ENCODE measurements at places on chromosomes 3 and 15.

DNA sequence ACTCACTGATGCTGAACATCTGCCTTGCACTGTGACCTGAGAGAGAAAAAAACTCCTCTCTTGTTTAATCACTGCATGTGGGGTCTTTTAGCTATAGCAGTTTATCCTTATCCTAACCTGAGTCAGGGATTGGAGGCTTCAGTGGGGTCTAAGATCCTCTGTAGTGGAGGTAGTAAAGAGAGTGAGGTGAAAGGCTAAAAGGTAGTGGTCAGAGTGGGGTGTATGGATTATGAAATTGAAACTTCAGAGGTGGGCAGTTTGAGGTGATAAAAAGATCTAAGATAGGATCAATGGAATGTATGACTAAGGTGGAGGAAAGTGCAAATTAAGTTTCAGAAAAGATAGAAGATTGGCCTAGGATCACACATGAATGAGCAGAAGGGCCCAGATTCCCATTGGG lies 36.5 kb downstream of the DET1 start:
- DNase-seq = no peak

DNA sequence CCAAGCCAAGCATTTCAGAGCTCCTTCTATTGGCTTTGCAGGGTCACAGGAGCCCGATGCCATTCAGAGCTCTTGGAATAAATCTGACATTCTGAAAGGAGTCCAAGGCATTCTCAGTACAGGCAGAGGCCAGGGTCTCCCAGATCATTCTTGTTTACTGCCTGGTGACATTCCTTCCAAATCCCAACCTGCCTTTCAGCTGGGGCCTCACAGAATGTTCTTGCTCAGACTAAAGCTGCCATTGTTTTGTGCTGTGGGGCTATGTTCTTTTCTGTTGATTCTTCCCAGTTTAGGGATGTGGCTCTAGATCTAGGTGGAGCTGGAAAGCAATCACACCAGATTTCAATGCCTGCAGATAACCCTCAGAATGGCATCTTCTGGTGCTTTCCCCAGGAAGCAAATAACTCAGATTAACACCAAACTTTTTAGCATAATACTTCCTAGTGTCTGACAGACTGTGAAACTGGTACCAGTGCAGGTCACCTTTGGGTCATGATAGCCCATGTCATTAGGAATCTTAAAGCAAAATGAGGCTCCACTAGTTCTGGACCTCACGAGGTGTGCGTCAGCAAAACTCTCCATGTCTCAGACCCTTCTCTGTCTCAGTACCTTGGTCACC lies 166.9 kb downstream of the CHST2 start:
- DNase-seq = no peak

DNA sequence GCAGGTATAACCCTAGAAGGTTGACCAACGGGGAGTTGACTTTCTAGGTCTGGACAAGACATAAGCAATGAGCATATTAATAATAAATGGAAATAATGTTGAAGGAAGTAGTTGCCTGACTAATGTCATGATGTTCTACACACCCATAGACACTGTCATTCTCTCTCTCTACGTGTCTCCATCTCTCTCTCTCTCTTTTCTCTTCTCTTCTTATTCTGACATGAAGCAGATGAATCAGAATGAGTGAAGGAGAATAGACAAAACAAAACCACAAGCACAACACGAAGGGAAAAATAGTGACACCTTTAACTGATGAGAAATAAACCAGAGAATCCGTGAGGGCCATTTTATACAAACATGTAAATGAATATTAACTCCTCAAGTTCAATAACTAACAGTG lies 26.7 kb upstream of the CCDC80 start:
- DNase-seq = no peak

- DNase-seq = no peak
Observed at GRCh38 chr3:143648218-143648617, 200.1 kb downstream of the SLC9A9 start.

DNA sequence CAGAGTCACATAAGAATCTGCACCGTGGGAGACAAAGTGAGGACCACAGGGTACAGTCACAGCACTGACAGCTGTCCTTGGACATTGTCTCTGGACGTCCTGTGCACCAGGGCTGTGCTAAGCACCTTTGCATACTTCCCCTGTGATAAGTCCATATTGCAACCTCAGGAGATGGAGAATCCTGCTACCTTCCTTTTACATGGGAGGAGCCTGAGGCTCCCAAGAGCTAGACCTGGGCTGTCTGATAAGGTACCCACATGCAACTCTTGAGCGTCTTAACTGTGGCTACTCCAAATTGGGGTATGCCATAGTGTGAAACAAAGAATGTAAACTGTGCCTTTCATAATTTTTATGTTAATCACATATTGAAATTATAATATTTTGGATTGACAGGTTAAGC lies 2.5 kb upstream of the FETUB start:
- no peak for DNase-seq

DNA sequence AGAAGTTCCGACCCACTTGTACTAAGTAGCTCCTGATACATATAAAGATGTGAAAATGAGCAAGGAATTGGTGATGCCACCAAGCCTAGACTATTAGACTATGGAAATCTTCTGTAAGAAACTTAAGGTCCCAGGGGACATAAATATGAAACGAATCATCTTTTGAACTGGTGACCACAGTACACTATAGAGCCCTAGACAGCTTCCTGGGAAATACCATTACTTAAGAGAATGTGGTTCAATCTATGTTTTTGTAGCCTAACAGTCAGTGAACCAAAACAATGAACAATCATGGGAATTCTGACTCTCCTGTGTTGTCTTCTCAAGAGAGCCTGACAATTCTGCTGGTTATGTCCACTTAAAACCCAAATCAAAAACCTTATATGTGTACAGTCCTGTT lies 191.6 kb downstream of the GREM1 start:
- DNase-seq = no peak

DNA sequence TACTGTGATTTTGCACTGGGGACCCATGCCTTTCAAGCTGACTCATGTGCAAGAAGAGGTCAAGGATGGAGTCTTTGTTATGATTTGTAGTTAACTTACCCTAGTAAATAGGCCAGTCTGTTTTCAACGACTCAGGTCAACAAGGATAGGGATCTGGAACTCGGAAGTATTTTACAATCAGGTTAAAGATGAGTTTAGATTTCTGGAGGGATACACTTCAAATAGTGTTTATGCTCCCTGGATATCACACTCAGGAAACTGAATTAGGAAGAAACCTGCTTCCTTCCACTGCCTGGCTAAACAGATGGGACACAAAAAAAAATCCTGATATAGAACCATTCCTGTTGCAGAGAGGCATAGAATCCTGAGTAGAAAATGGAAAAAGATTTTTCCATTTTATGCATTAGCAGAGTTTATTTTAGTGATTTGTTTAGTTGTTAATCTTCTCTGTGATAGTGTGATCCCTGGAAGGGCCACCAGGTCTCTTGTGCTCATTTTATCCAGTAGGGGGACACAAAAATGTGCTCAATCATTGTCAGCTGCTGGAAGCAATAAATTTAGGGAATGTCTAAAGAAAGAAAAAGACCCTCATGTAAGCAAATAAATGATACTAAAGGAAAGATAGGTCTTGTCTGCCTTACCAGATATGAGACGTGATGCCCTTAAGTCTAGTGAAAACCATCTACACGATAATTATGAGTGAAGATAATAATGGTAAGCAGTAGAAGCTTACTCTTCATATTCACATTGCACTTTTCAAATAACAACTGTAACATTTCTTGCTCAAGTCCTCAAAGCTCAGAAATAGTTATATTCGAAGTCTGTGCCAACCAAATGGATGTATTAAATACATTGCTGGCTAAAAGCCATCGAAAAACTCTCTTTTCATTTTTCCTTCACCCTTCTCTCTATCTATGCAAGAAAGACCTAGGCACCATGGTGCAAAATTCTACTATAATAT lies 452.1 kb upstream of the KCNMB2 start:
- no peak for DNase-seq

DNA sequence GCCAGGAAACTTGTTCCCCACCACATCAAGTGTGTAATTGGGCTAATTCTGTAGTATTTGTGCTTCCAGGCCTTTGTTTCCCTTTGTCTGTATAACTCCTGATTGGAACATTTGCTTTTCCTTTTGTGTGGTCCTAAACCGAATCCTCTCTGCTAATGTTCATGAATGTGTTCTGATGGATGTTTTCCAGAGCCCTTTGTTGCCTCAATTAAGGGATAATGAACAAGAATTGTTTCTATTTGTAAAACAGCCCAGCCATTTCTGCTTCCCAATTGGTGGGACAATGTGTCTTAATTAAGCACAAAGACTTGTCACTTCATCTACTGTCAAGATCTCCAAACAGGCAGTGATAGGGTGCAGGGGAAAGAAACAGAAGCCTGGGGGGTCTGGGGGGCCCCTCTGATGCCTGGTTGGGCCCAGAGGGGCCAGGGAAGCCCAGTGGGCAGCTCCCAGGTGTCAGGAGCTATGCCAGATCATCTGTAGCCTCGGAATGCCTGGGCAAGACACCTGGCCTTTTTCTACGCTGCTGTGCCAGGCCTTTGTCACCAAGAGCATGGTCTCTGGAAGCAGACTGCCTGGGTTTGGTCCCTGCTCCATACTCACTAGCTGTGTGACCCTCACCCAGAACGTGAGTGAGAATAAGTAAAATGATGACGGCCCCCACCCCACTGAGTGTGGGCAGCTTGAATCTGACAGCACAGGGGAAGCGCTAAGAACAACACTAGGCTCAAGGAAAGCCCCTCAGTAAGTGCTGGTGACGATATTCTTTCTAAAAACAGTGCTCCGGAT lies 116.6 kb upstream of the PRR20G start:
- DNase-seq = no peak

DNA sequence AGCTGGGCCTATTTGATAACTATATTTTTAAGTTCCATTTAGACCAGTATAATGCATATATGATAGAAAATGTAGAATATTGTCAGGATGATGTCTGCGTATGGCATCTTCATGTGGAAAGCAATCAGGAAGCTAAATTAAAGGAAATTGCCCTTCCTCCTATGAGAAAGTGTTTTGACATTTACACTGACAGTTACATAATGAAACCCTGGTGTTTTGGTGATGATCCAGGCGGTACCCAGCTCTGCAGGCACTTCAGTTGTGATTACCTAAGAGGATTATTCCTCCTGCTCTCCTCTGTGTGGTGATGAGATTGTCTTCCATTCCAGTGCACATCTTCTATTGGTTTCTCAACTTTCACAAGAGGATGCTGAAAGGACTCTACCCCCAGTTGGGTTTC lies 126.5 kb upstream of the MITF start:
- DNase-seq = no peak

- peak; percentile 60 for DNase-seq
Observed at GRCh38 chr15:74053941-74054529, 28.3 kb downstream of the GOLGA6A start.

DNA sequence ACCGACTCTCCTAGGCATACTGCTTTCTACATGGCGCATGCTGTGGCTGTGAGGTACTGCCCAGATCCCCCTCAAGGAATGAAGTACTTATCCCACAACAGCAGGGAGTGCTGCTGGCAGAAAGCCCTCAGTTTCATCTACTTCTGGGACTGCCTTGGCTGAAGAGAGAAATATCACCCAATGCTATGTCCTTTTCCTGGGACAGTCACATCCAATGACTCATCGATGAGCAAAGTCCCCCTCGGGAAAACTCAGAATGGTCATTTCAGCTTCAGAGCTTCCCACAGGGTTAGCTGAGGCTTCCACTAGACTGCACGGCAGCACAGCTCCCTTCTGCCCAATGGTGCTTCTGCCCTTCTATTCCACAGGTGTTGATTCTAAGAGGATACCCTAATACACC lies 3.6 kb upstream of the NMD3 start:
- DNase-seq = no peak

GRCh38 chr3:65992106-65992505 lies 46.6 kb downstream of the MAGI1 start:
- no peak for DNase-seq

- no peak for DNase-seq
Observed at GRCh38 chr3:123396171-123397049, 52.5 kb downstream of the ADCY5 start.

- no peak for DNase-seq
Observed at GRCh38 chr3:99418209-99418635, 220.2 kb upstream of the COL8A1 start.

GRCh38 chr15:44719293-44719999 lies 8.1 kb downstream of the B2M start:
- DNase-seq = no peak

GRCh38 chr3:132661101-132661500 lies 972 bp downstream of the UBA5 start:
- no peak for DNase-seq

DNA sequence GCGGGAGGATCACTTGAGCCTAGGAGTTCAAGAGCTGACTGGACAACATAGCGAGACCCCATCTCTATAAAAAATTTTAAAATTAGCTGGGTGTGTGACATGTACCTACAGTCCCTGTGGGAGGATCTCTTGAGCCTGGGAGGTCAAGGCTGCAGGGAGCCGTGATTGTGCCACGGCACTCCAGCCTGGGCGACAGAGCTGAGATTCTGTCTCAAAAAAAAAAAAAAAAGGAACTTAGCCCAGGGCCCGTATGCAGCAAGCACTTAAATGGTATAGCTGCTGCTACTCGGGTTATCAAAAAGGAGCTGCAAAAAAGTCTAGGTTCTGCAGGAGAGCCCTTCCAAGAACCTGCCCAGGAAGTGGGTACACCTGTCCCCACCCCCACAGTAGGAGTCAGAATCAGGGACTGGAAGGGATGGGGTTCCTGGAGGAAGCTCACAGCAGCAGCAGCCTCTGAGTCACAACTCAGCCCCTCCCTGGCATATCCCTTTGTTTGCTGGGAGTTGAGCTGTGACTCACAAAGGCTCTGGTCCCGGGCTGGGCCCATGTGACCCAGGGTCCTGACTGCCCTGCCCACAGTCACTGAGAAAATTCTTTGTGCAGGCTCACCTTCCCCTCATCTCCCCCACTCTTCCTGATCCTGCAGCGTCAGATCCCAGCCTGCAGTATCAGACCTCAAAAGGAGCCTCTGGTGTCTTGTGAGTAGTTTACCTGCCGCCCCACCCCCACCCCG lies at the start of gene SPATA12:
Gene SPATA12, plus strand, starts transcription at position 576 of the 733 bp plus-strand sequence. CDS start 13,031 bp downstream, outside the sequence.
- peak; percentile 17 for DNase-seq

- no peak for DNase-seq
Observed at GRCh38 chr3:176623468-176624150, 573.7 kb downstream of the TBL1XR1 start.

DNA sequence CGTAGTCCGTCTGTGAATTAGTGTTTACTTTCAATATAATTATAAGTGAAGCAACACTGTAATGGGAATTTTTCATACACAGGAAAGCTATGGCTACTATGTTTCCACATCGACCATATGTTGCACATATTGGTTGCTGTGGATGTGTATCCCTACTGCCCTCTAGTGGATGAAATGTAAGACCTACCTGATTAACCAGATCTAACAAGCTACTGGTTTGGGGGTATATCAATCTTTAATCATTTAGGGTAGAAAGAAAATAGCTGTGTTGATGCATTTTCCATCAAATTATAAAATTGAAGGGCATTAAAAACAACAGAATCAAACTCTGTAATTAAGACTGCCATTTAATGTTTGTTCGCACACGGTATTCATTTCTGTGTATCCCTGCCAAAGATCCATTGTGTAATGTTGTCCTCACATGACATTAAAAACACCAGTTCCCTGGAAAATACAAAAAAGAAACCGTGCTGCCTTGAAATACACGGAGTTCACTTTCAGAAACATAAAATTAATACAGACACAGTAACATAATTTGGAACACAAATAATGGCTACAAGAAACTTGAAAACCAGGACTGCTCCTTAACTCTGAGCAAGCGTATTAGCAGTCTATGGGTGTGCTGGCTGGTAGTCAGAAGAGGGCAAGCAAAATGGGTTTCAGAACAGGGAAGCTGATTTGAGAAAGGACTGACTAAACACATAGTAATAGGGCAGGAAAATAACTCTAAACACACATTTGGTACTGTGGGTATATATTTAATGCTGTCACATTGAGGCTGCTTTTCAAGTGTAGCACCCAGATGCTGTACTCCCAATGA lies 125.1 kb downstream of the TIGIT start:
- DNase-seq = peak; percentile 12

All from GDM1 (cell line).